Cerebellar nuclear complex (tissue), 1 donor: ENCODE measurements at places on chromosomes 1 and 21.

GRCh38 chr1:101632548-101633272 lies 364.0 kb downstream of the OLFM3 start:
- DNase-seq: no peak

GRCh38 chr1:113742515-113742914 lies 16.8 kb downstream of the PHTF1 start:
- DNase-seq: no peak

- no peak for DNase-seq
Observed at GRCh38 chr1:218815076-218815475, 358.6 kb upstream of the LYPLAL1 start.

- DNase-seq: no peak
Observed at GRCh38 chr1:8239039-8239305, 78.9 kb upstream of the SLC45A1 start.

DNA sequence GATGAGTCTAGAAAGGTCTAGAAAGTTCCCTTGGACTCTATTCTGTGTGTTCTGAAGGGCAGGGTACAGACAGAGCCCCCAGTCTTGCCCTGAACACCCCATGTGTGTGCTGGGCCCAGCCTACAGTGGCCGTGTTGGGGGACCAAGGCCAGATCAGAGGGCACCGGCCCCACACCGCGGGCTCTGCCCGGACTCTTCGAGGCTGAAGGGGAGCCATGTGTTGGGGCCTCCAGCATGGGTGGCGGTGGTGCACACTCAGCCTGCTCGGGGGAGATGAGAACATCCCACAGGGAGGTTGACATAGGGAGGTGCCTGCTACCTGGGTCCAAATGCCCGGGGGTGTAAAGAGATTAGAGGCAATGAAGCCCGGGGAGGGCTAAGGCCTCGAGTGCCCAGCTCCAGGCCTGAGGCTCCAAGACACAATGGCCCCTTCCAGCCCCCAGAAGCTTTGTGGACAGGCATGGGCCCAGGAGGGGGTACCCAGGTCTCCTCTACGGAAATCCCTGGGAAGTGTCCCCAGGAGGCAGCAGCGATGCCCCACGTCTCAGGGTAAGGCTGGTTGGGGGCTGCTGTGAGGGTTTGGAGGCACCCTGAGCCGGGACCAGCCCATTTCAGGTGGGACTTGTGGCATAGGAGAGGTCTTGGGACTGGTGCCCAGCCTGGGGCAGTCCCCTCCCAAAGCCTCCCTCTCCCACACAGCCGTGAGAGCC lies 12.1 kb downstream of the ARHGEF16 start:
- DNase-seq: no peak

DNA sequence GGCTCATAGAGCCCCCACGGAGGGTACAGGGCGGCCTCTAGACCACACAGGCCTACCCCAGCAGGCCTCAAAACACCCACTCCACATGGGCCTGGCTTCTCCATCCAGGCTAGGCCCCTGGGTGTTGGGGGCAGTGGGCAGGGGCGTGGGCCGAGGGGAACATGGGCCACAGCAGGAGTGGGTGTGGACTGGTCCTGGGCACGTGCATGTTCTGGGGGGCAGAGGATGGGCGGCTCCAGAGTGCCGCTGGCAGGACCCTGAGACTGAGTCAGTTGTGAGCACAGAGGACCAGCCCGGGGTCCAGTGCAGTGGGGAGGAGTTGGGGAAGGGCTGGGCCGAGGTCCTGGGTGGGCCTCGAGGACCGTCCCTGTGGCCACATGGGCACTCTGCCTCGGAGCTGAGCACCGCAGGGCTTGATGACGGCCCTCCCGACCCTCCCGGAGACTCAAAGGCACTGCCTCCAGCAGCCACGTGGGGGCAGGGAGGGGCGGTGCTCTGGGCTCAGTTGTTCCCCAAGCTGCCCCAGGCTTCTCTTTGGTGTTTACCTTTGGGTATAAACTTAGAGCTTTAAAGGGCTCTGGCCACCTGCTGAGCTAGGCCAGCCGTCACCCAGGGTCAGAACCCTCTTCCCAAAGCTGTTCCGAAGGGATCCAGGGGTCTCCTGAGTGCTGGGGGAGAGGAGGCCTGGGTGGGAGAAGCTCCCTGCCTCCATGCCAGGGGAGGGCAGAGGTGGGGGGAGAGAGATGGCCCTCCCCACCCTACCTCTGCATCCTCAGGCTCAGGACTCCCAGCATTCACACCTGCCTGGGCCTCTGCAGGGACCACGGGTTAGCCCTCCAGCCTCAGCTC lies 79.9 kb downstream of the MORN1 start:
- DNase-seq: no peak

DNA sequence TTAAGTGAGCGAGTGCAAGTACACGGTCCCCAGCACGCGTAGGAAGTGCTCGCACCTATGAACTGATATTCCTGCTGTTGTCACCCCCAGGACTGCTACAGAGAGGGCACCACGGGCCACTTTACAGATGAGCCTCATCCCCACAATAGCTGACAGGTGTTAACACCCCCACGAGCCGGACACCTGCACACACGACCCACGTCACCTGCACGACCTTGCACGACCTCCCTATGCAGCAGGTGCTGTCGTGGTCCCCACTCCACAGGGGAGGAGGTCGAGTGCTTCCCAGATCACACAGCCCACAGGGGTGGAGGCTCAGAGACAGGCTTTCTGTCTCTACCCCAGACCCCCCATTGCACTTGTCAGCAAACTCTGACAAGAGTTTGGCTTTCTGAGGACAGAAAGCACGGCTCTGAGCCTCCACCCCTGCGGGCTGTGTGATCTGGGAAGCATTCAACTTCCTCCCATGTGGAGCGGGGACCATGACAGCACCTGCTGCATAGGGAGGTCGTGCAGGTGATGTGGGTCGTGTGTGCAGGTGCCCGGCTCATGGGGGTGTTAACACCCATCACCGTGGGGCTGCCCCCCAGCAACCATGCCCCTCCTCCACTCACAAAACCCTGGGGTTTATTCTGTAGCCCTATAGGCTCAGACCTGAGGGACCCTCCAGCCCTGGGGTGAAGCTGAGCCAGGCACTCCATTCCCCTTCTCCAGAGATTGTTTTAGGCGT lies 80.8 kb downstream of the MATN1 start:
- DNase-seq: no peak

- no peak for DNase-seq
Observed at GRCh38 chr1:167512046-167512654, 6.2 kb downstream of the CD247 start.

- DNase-seq: no peak
Observed at GRCh38 chr1:7198664-7199063, 413.4 kb downstream of the CAMTA1 start.

- no peak for DNase-seq
Observed at GRCh38 chr21:43911935-43912487, 47.0 kb downstream of the AGPAT3 start.

DNA sequence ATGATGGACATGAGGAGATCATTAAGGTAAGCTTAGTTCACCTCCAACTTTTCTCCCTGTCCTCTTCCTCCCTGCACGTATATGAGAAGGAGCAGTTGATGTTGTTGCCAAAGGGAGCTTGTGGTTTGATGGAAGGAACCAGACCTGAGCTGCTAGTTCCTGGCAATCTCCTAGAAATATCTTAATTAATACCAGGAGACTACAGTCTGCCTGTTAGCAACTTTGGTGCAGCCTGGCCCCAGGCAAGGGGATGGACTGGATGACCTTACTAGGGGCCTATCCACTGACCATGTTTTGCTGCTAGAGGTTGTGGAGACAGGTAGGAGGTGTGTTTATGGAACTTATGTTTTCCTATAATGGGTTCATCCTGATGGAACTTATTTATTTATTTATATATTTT lies 22.6 kb downstream of the TUFT1 start:
- no peak for DNase-seq

DNA sequence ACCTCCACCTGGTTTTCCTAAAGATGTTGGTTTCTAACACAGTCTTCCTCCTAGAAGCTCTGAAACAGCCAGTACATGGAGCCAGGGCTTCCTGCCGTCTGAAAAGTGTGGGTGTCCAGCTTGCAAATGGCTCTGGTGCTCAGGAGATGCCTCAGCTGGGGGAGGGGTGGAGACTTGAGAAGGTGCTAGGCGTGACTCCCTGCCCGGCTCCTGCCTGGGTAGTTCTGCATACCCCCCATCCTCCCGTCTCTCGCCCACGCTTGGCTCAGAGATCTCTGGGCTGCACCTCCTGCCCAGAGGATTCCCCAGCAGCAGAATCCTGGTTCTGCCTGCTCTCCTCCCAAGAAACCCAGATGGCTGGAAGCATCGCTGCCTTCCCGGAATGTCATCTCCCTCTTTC lies 16.9 kb downstream of the STUM start:
- no peak for DNase-seq

DNA sequence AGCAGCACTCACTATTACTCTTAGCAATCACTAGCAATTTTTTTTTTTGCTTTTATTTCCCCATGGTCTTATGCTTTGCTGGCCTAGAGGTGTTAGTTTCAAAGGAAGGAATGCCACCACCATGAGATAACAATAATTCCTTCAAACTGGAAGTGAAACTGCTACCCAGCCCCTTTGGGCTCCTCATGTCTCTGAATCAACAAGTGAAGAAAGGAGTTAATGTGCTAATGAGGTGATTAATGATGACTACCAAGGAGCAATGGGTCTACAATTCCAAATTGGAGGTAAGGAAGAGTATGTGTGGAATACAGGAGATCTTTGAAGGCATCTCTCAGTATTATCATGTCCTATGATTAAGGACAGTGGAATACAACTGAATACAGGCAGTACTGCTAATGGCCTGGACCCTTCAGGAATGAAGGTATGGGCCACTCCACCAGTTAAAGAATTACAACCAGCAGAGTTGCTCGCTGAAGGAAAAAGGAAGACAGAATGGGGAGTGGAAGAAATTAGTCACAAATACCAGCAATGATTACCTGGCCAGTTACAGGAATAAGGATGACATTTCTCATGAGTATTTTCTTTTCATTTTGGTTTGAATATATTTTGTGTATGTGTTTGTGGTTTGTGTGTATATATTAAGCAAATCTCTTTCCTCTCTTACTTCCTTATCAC lies 652.9 kb downstream of the ADGRL2 start:
- DNase-seq: no peak

DNA sequence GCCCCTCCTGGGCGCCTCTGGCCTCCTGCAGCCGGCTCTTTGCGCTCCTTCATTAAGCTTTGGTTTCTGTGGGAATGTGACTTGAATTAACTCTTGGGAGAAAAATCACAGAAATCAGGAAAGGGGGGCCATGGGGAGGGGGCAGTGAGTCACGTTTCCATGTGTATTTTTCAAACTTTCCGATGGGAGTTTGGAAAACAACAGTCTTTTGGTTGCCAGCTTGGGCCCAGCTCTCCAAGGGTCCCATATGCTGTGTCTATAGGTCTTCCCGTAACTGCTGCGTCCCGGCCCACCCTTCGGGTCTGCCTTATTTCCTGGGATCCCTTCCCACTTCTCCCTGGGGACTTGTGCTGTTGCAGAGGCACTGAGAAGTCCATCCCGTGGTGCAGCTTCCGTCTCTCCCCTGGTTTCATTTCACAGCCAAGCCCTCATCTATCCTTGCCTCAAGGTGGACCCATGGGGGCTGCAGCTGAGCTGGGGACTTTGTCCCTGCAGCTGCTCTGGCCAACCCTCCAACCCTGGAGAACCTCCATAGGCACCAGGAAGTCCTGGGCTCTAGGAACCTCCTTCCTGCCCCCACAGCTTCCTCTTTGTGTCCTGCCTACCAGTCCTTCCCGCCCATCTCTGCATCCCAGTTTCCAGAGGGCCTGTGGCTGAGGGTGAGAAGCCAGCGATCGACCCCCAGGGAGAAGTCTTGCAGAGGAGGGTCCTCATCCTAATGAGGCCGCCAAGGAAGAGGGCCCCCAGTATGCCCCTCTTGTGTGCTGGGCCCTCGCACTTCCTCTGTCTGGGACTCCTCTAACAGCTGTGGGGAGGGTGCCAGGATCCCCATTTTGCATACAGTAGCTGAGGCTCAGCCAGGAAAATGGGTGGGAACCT lies 11.6 kb upstream of the LMNA start:
- DNase-seq: no peak

GRCh38 chr1:194975913-194976312 lies 1632.3 kb downstream of the KCNT2 start:
- DNase-seq: no peak

GRCh38 chr1:89594096-89594740 lies 38.7 kb upstream of the LRRC8C start:
- DNase-seq: no peak

GRCh38 chr1:33342041-33342723 lies 21.3 kb upstream of the A3GALT2 start:
- no peak for DNase-seq

DNA sequence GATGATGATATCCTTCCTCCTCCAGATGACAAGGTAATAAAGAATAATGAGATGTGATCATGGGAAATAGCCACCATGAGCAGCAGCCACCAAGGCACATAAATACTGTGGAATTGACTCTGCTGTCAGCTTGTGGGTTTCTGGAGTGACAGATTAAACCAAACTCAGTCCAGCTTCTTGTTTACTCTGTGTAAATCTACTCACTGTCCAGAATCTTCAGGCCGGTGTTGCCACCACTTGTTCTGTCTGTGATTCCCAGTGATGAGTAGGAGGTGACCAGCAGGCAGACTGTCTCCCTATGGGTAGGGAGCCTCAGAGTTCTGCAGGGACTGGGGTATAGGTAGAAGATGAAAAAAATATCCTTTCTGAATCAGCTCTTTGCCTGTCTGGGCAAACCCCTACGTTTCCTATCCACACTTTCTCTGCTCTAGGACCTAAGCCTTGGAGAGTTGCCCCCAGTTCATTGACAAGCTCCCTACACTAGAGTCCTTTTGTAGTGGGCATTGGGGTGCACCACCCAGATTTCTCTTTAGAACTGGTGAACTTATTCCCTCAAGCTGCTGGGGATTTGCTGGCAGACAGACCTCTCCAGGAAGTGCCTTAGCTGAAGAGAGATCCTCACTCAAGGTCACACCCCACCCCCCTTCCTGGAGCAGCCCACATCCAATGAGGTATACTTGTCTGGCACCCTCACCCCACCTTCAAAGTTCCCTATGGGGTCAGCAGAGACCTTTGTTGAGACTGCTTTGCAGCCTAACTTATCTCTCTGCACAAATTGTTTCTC lies 47.6 kb downstream of the ATP1A1 start:
- no peak for DNase-seq

DNA sequence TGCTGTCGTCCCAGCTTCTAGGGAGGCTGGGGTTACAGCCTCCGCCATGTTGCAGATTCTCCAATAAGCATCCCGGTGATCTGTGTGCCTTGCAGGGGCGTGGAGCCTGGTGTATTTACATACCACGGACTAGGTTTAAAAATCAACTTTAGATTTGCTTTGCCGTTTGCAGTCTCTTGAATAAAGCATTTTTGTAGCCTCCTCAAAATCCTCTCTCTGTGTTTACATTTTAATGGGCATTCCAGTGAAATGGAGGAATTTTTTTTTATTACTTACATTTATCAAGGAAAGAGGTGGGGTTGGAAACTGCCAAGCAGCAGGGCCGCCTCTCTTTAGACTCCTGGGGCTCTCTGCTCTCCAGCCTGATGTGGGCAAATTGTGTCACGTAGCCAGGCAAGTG lies 437.5 kb upstream of the VAMP3 start:
- DNase-seq: no peak
